Small intestine (tissue), 16 donors: ENCODE measurements at places on chromosomes 5 and 9.

GRCh38 chr5:144378681-144379080, 208.0 kb downstream of the KCTD16 start:
- no peak for DNase-seq

DNA sequence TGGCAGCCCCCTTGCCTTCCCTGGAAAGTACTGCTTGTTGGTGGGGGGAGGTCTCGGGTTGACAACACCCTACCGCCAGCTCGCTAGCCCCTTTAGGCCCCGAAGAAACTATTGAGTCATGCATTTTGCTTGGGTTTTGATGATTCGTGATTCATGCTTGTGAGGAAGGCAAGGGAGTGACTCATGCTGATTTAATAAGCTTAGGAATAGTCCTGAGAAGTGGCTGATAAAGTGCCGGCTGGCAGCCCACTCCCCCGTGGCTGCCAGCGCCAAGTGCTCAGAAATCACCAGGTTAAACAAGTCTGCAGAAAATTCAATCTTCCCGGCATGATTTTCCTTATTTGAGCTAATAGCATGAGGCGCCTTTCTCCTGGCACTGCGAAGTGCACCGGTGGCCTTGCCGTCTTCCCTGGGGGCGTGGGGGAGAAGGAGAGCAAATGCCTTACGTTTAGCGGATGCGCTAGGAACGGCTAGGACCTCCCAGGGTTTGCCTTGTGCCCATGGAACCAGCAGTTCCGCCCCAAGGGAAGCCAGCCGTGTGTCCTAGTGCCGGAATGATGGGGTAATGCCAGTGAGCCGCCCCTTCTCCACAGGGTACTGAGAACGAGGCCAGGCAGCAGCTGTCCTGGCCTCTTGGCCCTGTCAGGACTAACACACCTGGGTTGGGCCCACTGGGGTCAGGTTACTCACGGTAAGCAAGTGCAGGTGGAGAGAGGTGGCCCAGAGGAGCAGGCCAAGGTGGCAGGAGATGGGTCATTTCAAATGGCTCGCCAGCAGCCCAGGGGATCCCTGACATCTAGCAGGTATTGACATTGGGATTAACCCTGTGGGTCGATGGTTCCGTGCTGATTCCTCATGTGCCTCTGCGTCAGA, 151.9 kb downstream of the MACROH2A1 start:
- DNase-seq = no peak

DNA sequence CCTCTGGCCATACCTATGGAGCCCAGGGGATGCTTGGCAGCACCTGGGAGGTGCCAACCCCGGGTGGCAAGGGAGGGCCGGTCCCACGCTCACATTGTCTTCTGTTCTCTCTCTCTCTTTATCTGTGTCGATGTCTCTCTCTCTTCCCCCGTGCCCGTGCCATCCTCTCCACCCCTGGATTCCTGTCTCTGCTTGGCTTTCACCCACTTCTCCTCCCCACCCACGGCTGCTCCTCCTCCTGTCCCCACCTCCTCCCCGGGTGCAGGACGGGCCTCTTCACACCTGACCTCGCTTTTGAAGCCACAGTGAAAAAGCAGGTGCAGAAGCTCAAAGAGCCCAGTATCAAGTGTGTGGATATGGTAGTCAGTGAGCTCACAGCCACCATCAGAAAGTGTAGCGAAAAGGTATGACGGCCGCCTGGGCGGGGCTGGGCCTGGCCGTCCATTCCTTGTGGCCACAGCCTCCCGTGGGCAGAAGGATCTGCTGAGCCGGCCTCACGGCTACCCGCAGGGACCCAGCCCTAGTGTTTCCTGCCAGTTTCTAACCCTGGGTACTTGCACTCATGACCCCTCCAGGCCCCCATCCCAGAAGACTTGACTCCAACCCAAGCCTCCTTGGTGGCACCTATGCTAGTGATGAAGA, 22.7 kb downstream of the DNM1 start:
- DNase-seq = no peak

GRCh38 chr9:12464910-12465512, 228.2 kb upstream of the TYRP1 start:
- DNase-seq = peak; percentile 24

DNA sequence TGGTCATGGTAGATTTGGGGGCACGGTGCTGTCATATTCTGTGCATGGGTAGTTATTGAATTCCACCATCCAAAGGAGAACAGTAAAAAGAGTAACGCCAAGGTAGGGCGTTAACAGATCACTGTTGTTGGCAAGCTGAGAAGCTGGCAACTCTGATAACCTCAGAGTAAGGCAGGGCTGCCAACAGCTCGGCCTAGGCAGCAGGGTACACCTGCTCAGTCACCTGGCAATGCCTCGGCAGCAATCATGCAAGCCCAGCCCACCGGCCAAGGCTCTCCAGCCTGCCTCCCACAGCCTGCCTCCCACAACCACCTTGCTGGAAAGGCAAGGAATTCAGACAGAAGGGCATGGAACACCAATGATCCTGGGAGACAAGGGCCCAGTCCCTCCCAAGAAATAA, 63.9 kb downstream of the KLHL3 start:
- DNase-seq = peak; percentile 27

DNA sequence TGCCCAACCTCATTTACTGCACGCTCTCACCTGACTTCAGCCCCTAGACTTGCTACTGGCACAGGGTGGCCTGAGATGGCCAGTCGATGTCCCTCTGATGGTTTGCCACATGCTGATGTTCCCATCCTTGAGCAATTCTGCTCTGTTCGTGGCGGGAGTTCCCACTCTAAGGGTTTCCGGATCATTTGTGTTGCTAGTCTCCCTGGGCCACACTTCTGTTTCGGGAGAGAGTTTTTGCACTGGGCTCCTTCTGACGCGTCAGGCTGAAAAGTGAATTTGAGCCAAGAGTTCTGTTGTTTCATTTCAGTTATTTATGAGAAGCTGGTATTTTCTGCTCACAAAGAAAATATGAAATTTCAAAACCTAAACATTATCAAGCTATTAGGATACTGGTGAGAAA, 597.7 kb downstream of the BNC2 start:
- no peak for DNase-seq
